Upper lobe of left lung (tissue), 6 donors: ENCODE measurements at places on chromosomes 11 and 22.

DNA sequence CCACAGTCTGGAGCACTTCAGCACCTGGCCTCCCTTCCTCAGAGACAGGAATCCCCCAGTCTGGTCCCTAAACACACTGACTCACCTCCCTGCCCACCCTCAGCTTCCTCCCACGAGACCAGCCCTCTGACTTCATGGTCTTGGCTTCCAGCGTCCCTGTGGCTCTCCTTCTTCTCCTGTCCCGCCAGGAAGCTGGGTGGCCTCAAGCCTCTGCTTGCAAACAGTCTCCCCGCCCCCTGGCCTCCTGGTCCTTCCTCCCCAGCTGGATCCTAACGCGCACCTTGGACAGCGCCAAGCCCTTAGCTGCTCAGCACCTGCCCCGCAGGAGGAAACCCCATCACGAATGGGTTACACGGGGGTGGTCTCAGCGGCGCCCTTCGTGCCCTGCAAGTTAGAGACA, 4.5 kb downstream of the NCF4 start:
- no peak for DNase-seq

DNA sequence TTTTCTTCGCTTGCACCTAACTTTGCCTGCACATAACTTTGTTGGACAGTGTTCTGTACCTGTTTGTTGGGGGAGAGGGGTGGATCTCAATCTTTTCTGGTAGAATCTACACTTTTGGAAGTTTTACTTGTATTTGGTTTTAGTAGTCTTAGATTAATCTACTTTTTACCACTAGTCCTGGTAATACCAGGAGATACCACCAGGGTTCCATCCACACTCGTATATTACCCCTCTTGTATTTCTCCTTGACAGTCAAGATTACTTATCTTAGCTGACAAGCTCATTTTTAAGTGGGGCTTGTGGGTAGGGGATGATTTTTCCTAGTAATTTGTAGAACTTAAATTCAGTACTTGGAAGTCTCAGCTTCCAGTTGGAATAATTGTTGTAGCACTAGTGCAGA, 37.3 kb upstream of the TECTA start:
- no peak for DNase-seq

DNA sequence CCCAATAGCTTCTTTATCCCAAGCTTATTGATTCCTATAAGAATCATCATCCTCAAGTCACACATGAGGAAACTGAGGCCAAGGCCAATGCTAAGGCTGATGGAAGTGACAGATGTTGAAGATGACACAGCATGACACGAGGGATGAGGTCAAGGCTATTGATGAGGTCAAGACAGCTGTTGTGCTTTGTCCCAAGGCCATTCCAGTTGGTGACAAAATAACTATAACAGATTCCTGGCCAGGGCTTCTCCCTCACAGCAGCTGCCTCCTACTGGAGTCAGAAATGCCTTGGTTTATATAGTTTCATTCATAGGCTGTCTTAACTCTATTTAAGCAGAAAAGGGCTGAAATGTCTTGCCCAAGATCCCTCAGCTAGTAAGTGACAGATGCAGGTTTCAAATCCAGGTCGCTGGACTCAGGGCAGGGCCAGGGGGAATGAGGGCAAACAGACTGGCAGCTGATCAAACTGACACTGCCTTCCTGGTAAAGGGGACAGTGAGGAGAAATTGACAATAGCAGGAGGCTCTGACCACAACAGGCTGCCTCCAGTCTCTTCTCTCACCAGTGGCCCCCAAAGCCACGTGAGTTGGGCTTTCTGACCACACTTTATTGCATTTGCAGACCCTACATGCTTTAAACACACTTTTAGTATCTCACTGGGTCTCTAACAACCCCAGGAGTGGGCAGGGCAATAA, 16.5 kb downstream of the MIF start:
- no peak for DNase-seq

GRCh38 chr11:62054484-62055121, 69.2 kb upstream of the INCENP start:
- no peak for DNase-seq

GRCh38 chr11:10955616-10956015, 97.8 kb upstream of the ZBED5 start:
- DNase-seq = no peak

GRCh38 chr11:47895035-47895434, 46.9 kb upstream of the NUP160 start:
- no peak for DNase-seq
